ENCODE measurements at places on chromosomes 1 and 21.

DNA sequence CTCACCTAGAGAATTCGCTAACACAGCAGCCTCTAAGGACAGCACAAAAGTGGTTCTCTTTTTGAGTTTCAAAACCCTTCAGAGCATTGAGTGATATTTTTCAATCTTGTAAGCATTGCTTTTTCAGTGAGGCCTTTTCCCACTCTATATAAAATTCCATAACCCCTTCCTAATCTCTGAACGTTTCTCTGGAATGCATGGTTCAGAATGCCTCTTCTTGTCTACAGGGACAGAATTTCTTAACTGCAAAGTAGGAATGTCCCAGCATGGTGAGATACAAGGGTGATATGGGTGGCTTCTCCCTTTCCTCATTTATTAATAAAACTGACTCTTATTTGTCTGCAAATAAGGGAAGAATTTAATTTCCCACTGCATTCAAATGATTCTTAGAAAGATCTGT lies 377.9 kb downstream of the LTN1 start:
- DNase-seq: peak; percentile 53

- no peak for DNase-seq
These were observed 282.3 kb downstream of the USH2A start for GRCh38 chr1:216140730-216141524.

DNA sequence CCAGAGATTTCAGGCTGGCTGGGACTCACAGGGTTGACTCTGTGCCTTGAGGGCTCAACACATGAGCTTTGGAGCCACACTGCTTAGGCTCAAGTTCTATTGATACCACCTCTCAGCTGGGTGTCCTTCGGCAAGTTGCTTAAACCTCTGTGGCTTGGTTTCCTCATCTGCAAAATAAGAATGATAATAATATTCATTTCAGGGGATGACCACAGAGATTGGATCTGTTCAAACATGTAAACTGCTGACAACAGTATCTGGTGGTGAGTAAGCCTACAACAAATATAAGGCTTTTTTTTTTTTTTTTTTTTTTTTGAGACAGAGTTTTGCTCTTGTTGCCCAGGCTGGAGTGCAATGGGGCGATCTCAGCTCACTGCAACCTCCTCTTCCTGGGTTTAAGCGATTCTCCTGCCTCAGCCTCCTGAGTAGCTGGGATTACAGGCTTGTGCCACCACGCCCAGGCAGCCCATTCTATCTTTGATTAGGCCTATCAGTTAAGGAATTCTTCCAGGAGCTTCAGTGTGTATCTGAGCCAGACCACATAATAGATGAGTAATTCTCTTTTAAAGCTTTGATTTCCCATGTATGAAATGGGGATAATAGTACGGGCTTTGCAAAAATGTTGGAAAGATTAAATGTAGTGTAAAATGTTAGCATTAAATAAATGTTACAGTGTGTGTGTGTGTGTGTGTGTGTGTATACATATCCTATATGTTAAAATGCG lies 437.6 kb downstream of the PRDM2 start:
- no peak for DNase-seq

GRCh38 chr1:162094271-162094670 lies 24.8 kb downstream of the NOS1AP start:
- DNase-seq: peak; percentile 61

- no peak for DNase-seq
These were observed 32.5 kb upstream of the SLC44A3 start for GRCh38 chr1:94787691-94788090.

DNA sequence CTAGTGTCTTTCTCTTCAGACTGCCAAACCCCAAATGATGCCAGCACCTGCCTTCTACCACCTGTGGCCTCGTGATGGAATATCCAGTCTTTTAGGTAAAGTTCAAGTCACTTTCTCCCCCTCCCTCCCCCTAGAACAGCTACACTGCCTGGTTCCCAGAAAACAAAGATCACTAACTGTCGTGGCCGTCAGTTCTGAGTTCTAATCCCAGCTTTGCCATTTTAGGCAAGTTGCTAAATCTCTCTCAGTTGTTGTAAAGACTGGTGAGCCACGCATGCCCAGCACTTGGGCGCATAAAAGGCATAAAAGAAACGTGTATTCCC lies 648 bp upstream of the TRAPPC3 start:
- DNase-seq: no peak

- peak; percentile 39 for DNase-seq
These were observed at the start of gene TMCO4 for GRCh38 chr1:19799230-19800075. TMCO4 (minus strand) TSS chr1:19799916; CDS start chr1:19780758, 19,158 bp downstream.

GRCh38 chr1:244414543-244414942 lies 37.2 kb downstream of the ADSS2 start:
- peak; percentile 75 for DNase-seq

DNA sequence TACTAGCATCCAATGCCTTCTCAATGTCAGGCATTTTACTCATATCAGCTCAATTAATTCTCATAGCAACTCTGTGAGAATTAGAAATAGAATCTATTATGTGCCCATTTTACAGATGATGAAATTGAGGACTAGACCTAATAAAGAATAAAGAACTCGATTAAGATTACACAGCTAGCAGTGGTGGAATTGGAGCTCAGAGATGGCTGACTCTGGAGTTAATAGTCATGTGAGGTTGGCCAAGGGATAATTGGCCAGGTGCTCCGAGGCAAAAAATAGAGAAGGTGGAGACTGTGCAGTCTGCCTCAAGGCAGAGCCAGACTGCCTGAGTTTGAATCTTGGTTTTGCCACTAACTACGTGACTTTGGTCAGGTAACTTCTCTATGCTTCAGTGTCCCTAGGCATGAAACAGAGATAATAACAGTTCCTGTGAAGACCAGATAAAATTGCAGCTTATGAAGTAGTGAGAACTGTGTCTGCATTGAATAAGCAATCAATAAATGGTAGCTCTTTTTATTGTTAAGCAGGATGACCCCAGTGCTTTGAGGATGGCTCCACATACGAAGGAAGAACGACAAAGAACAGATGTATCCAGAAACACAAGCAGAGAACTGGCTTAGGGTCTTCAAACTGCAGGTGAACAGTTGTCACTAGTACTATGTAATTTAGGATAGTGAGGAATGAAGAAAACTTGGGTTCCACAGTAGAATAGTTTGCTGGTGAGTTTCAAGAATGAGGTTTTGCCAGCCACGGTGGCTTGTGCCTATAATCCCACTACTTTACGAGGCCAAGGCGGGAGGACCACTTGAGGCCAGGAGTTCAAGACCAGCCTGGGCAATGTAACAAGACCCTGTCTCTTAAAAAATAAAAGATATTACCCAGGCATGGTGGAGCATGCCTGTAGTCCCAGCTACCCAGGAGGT lies 6.9 kb upstream of the CCSAP start:
- no peak for DNase-seq

DNA sequence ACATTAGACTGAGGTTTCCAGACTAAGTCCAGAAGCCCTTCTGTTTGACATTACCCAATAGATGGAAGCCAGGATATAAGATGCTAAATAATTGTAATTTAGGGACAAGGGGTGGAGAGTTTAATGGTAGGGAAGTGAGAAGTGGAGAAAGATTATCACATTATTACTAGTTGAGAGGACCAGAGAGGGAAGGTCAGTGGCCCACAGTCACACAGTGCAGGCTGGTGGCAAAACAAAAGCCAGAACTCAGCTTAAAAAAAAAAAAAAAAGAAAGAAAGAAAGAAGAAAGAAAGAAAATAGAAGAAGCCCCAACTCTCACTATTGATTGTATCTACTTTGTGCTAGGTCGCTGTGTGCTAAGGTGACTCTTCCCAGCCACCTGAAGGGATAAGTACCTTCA lies 41.6 kb upstream of the WNT4 start:
- DNase-seq: no peak

DNA sequence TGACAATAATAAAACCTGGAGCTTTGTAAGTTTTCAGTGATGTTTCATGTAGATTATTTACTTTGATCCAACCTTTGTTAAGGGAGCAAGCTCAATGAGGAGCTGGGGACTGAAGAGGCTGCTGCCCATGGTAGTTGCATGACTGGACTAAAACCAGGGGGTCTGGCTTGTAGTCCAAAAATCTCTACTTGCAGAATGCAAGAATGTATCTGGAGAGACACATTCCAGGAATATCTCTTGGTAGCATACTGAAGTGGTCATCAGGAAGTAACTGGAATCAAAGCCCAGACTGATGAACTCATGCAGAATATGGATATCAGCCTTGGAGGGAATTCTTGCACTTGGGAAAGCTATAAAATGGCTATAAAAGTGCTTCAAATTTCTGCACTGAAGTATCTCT lies 5.8 kb upstream of the KIAA0040 start:
- no peak for DNase-seq

DNA sequence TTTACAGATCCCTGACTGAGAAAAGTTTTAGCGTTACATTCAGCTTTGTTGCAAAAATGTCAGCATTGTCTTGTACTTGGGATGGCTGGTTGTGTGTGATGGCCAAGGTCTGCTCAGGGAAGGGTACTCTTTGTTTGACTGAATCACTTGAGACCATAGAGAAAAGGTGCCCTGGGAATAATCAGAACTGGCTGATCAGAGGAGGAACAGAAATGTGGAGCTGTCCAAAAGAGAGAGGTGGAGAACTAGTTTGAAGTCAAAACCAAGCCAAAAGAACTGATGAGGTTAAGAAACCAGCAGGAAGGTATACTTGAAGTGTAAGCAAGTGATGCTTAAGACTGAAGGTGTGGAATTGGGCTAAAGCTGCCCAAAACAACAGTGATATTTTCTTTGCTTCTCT lies 107.6 kb upstream of the LYPLAL1 start:
- no peak for DNase-seq

GRCh38 chr1:8415526-8416278 lies 97.8 kb downstream of the SLC45A1 start:
- no peak for DNase-seq

GRCh38 chr21:29920938-29921337 lies 18.9 kb downstream of the GRIK1 start:
- peak; percentile 8 for DNase-seq

- DNase-seq: no peak
These were observed 7.0 kb downstream of the PSMG1 start for GRCh38 chr21:39176271-39176709.

GRCh38 chr1:233707153-233707879 lies 93.4 kb downstream of the KCNK1 start:
- peak; percentile 90 for DNase-seq

GRCh38 chr1:40919475-40920011 lies 57.4 kb upstream of the CITED4 start:
- no peak for DNase-seq

- no peak for DNase-seq
These were observed 908.7 kb downstream of the TTLL7 start for GRCh38 chr1:83090195-83090594.

GRCh38 chr1:77704736-77705135 lies 22.3 kb upstream of the ZZZ3 start:
- no peak for DNase-seq

GRCh38 chr1:150150133-150151021 lies 661 bp downstream of the PLEKHO1 start:
- no peak for DNase-seq

DNA sequence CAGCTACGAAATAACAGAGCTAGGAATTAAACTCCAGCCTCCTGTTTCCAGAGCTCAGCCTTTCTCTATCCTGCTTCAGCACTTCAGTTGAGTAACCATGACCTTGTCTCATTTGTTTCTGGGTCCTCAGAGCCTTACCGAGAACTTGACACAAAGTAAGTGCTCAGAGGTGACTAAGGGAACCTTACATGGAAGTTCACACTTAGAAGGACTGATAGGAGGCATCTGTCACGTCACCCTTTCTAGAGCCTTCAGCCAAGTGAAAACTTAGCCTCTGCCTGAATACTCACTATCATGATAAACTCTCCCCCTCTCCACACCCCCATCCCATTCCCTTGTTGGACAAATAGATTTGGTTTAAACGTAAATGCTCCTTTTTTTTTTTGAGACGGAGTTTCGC lies 9.8 kb upstream of the LUZP1 start:
- DNase-seq: no peak

DNA sequence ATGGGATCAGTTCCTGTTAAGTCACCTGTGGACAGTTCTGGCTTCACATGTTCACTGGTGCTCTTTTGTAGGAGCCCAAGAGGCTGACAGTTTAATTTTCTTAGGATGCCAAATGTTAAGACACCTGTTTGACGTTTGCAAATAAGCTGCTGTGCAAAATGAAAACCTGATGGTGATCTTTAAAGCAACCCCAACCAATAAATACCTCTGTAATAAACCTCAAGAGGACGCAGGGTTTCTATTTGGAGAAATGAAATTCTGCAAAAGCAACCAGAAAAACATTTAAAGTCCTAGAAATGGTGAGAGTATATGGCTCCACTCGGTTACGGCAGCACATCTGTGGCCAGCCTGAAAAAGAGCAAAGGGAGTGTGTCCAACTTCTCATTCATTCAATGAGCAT lies 5.7 kb upstream of the RHEX start:
- DNase-seq: no peak

- DNase-seq: peak; percentile 11
These were observed 55.8 kb downstream of the TRIM33 start for GRCh38 chr1:114455102-114455785.

GRCh38 chr21:35617491-35617890 lies 442.8 kb downstream of the SETD4 start:
- DNase-seq: no peak

GRCh38 chr1:94481473-94481933 lies 60.1 kb downstream of the F3 start:
- DNase-seq: peak; percentile 64

DNA sequence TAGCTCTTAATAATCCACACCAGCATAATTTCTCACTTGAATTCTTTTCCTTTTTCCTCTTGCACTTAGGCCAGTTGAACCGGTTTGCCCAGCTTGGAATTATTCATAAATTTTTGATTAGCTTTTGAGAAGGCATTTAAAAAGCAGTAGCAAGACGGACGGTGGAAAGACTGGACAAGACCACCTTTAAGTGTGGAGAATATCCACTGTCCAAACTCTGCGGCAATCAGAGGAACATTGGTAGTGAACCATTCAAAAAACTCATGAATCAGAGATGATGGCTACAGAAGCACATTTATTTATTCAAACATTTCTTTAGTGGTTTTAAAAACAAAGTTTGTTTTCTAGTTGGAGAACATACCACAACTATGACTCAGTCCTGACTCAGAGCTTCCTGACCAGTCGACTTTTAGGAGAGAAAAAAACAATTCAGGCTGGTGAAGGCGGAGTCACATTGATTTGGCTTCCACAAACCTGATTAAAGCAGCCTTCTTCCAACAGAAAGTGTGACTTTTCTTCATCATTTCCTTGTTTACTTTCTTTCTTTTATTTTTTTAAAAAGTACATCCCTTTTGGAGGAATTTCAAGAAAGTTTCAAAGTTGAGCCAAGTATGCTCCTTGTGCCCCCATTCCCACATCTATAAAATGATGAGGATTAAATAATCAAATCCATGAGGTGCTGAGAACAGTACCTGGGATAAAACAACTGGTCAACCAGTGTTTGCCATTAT lies 128.8 kb downstream of the ADSS2 start:
- DNase-seq: peak; percentile 96

DNA sequence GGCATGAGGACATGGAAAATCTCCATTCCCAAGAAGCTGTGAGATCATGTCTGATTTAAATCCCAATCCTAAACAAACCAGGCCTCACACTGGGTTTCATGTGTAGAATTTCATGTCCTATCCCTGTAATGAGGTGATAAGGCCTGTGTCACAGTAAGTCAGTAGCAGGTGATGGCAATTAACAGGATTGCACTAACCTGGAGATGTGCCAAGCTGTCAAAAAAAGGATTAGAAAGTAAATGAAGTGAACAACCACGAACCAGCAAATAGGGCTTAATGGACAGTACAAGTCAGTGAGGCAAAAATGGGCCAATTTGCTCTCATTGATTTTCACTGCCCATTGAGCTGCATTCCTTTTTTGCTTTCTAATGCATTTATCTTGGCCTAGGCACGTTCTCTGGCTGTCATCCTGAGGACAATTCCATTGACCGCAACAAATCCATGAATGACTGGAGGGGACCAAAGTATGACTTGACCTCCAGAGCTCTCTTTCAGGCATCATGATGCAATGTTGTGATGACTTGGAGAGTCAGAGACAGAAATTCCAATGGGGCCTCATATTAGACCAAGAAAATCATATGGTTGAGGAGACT lies 673.6 kb upstream of the ADGRL2 start:
- peak; percentile 31 for DNase-seq
